ENCODE measurements at places on chromosomes 11 and 22. TPM values are rescaled to one million over a fixed set of nuclear protein-coding genes. Genes with fewer than 3 reads are reported as not detected.
A peak's percentile ranks its signal among the peaks of the same experiment; 100 is the strongest.

DNA sequence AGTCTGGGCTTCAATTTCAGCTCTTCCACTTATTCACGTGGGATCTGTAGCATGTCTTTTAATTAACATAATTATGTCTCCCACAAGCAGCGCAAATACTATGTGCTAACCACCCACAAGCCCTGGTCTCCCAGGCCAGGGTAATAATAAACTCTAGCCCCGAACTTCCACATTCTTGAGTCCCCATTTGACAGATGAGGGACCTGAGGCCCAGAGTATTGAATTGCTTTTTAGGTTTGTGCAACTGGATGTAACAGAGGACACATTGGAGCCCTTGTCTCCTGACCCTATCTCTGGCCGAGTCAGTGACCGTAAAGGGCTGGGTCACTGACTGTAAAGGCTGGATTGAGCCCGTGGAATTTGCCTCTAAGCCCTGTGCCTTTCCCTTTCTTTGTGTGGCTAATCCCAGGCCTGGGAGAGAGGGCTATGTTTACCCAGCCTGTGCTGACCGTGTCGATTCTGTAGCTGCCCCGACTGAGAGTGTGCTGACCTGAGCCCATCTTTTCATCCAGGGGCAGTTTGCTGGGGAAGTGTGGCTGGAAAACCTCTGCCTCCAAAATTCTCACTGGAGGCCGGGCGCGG is 3.9 kb downstream of the CRYBB2 start:
- no peak for DNase-seq

- DNase-seq, result no peak
Measured at GRCh38 chr11:70204466-70204799, 1.3 kb downstream of the FADD start.

DNA sequence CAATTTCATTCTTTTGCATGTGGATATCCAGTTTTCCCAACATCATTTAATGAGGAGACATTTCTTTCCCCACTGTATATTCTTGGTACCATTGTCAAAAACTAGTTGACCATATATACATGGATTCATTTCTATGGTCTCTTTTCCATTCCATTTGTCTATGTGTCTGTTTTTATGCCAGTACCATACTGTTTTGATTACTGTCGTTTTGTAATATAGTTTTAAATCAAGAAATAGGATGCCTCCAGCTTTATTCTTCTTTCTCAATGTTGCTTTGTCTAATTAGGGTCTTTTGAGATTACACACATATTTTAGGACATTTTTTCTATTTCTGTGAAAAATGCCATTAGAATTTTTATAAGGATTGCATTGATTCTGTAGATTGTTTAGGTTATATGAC is 177.5 kb upstream of the POU2AF2 start:
- no peak for DNase-seq

DNA sequence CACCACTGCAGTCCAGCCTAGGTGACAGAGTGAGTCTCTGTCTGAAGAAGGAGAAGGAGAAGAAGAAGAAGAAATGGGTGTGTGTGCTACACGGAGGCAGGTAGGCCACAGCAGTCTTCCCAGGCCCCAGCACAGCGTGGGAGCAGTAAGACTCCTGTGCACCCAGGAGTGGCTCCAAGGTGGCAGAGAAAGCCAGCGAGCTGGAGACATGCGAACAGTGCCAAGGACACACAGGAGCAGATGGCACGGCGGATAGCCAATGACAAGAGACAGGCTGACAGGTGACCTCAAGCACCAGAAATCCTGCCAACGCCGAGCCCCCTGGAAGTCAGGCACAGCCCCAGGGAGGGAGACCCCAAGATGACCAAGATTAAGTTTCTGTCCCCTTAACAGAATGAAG is 9.0 kb upstream of the SCGB1A1 start:
- no peak for DNase-seq

- DNase-seq, result no peak
Measured at GRCh38 chr22:45185718-45186514, 22.2 kb downstream of the NUP50 start.

DNA sequence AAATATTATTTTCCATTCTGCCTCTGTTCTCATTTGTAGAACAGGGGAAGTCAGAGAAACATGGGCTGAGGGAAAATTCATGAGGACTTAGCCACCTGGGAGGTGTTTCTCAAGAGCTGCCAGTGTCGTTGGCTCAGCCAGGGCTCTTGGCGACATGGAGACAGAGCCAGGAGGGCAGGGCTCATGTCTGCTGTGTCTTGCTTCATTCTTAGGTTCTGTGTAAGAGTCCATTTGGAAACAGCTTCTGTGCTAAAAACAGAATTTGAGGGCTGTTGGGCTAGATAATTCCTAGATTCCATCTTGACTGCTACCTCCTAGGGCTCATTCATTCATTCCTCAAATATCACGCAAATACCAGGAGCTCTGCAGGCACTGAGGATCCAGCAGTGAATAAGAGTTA is 15.1 kb upstream of the MRGPRX2 start:
- DNase-seq, result no peak

HBG2 gene
- not detected for total RNA-seq

DNA sequence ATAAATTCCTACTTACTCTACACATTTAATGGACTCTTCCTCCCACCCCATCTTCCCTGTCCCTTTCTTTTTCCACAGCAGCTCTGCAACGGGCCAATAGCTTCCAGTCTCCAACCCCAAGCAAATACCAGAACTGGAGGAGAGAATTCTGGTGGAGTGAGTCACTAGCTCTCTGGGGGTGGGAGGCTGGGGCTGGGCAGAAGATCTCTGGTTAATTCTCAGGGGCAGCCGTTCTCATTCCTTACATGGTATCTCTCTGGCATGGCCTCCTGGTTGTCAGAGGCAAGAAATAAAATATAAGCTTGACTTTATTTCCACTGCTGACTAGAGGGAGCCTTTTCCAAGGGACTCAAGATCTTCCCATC is 90.4 kb upstream of the PARVA start:
- DNase-seq, result no peak

CARS1 gene
- total RNA-seq, result 59.2 TPM

GRCh38 chr22:37604875-37605274 is 3.8 kb upstream of the GGA1 start:
- DNase-seq, result no peak

GRCh38 chr11:85572056-85572455 is 55.1 kb downstream of the DLG2 start:
- no peak for DNase-seq

DNA sequence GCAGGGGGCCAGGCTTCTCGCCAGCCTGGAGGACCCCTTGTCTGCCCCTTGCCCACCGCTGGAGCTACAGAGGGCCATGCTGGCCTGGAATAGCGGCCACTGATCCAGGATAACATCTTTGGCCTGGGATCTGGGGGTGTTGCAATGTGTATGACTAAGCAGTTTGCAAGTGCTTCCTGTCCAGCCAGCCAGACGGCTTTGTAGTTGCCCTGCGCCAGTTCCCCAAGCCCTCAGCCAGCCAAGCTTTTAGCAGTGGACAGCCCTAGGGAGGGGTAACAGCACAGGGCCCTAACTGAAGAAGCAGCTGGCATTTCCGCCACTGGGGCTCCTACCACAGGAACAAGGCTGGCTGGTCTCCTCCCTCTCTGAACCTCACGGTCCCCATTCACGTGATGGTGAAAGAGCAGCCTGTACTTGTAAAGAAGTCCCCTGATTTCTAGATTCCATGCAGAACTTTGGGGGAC is 32.1 kb downstream of the UQCR10 start:
- no peak for DNase-seq

OR2AT4 gene
- not detected for total RNA-seq

SCGB1C1 gene
- total RNA-seq, result not detected

MLC1 gene
- 3.3 TPM for total RNA-seq

DNA sequence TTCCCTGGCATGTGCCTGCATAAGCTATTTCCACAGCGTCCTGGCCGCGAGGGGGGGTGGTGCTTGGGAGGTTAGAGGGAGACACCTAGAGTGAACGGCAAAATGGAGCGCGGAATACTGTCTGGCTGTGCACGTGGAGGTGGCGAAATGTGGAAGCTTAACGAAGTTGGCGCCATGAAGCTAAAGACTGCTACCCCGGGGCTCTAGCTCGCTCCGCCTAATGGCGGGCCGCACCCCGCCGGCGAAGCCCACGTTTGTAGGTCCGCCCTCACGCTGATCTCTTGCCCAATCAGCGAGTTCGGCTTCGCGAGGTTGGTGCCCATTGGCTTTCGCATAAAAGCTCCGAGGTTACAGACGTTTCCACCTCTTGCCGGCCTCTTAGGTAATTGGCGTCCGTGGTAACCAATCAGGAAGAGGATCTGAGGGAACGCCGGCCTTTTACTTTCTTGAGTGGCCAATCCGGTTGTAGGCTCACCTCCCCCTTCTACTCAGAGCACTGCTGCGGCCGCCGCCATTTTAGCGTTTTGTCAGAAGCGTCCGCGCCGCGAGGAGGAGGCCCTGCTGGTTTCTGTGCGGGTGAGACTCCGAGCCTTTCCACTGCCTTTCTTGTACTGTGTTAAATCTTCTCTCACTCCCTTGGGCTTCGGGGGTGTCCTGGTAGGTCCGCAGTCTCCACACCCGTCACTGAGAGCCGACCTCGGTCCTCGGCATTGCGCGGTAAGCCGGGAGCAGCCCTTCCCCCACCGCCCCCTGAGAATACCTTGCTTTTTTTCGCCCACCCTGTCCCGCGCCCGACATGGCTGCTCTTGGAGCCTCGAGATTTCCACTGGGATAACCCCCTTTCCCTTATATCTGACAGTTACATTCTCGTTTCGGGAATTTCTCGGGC is at the start of gene RBM4:
Gene RBM4, plus strand, starts transcription at position 527 of the 889 bp plus-strand sequence. CDS start 1,009 bp downstream, outside the sequence.
- peak; percentile 93 for DNase-seq

DNA sequence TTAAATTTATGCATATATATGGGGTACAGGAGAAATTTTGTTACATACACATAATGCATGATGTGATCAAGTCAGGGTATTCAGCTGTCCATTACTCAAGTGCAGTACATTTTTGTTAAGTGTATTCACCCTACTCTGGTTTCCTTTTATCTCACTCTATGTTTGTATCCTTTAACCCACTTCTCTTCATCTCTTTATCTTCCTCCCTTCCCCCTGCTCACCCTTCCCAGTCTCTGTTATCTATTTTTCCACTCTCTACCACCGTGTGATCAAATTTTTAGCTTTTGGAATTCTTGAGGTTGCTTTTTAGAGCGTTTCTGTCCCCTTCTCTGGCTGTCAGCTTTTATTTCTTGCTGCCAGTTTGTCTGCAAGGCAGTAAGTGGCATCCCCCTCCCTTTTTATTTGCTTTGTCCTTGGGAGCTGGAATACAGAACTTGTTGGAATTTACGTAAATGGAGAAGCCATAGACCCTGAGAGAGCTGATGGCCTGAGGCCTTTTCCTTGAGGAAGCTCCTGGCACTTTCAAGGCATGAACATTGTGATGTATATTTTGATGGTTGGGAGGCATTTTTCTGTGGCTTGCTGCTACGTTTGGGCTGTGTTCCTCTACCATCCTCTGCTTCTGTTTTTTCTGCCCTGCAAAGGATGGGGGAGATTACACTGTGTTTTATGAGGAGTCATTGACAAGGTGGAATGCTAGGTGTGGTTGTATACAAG is 148.6 kb downstream of the LDLRAD3 start:
- no peak for DNase-seq

DNA sequence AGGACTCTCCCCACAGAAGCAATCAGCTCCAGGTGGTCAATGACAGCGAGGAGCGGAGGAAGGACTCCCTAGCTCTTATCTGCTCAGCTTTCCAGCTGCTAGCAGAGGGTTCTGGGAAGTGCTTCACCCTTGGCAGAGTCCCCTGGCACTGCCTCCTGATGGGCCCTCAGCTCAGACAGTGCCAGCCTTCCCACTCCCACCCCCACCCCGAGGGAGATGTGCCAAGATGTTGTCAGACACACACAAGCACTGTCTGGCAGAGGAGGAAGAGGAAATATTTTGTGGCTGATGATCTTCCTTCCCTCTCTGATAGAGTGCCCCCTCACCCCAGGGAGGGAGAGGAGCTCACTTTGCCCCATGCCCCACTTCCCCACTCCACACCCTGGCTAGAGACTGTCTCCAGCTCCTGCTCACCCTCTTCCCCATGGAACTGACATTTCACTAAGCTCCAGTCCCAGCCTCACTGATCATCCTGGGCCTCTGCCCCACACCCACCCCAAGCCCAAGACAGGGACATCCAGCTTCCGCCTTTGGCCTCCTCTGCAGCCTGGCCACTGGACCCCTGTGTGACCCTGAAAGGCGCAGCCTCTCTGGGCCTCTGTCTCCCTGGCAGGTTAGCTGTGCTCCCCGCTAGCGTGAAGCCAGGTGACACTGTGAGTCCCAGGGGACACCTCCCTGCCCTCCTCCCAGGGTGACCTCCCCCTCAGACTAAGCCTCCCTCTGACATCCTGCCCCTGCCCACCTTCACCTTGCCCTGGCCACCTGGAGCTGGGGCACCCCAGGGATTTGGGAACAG is 44.5 kb downstream of the SLCO2B1 start:
- DNase-seq, result no peak

UBQLNL gene
- 0.09 TPM for total RNA-seq

DNA sequence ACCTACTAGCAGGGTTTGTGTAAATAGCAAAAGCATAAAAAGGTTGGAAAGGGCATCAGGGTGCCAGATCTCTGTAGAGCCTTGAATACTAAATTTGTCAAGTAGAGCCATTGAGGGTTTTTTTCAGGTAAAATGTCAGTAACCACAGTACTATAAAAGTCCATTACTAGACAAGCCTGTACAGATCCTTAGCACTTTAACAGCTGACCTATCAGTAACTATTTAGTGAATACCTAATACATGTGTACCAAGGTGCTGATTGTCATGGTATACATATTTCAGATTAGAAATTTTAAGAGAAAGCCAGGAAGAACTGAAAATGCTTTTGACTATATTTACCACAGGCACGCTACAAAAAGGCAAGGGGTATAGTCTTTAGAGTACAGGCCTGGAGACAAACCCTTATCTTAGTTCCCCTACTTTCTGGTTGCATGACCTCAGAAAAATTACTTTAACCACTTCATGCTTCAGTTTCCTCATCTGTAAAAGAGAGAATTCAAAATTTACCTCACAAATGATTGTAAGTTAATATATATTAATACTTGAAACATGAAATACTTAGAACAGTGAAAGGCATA is 57.9 kb downstream of the RAB38 start:
- DNase-seq, result no peak

OR8A1 gene
- not detected for total RNA-seq

OR52W1 gene
- not detected for total RNA-seq

DNA sequence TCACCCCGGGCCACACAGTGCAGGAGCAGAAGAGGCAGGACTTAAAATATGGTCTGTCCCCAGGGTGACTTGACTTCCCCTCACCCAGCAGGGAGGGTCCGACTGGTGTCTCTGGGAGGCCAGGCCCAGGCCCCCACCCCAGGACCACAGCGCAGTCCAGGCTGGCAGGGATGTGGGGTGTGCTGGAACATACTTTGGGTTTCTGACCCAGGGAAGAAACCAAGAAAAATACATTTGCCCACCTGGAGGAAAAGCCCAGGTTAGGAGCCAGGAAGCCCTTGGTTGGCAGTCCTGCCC is 5.2 kb downstream of the C1QTNF6 start:
- DNase-seq, result no peak

- DNase-seq, result no peak
Measured at GRCh38 chr22:38106814-38107578, 3.5 kb downstream of the BAIAP2L2 start.

HTR3A gene
- total RNA-seq, result 4.6 TPM

- no peak for DNase-seq
Measured at GRCh38 chr11:11584530-11584810, 37.3 kb downstream of the GALNT18 start.

PYGM gene
- total RNA-seq, result 1.2 TPM

Data from neural crest cell (in vitro differentiated cells).